ENCODE measurements at places on chromosomes 2 and 18.

GRCh38 chr18:79490626-79491041, 94.9 kb downstream of the NFATC1 start:
- DNase-seq, result no peak

GRCh38 chr2:27922842-27923241, 32.3 kb downstream of the BABAM2 start:
- no peak for DNase-seq

DNA sequence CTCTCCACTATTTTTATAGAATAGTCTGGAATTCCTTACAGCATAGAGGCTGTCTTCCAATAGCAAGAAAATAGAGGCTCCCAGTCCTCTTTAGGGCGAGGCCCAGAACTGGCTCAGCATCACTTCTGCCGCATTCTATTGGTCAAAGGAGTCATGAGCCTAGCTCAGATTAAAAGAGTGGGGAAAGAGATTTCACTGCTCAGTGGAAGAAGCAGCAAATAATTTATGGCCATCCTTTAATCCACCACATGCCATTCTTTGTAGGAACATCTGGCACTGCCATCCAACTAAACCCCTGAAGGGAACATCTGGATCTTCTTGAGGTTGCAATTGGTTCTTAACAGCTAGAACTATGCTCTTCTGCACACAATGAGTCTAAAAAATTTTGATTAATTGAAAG, 43.4 kb upstream of the NEUROD1 start:
- no peak for DNase-seq

DNA sequence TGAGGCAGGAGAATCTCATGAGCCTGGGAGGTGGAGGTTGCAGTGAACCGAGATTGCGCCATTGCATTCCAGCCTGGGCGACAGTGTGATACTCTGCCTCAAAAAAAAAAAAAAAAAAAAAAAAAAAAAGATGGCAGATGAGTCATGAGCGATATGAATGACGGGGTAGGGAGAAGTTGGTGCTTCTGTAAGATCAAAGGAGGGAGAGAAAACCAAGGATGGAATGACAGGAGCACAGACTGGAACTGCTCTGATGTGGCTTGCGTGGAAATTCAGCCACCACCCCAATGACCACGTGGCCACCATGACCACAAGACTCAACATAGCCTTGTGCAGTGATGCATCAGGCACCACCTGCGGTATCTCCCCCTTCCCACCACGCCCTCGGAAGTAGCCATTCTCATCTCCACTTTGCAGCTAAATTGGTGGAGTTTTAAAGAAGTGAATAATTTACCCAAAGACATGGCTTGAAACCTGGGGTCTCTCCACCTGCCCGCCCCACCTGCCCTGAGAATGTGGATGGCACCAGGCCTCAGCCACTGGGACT, 96.0 kb downstream of the ACKR3 start:
- no peak for DNase-seq

GRCh38 chr18:80198994-80199748, 48.1 kb downstream of the PARD6G start:
- DNase-seq, result no peak

DNA sequence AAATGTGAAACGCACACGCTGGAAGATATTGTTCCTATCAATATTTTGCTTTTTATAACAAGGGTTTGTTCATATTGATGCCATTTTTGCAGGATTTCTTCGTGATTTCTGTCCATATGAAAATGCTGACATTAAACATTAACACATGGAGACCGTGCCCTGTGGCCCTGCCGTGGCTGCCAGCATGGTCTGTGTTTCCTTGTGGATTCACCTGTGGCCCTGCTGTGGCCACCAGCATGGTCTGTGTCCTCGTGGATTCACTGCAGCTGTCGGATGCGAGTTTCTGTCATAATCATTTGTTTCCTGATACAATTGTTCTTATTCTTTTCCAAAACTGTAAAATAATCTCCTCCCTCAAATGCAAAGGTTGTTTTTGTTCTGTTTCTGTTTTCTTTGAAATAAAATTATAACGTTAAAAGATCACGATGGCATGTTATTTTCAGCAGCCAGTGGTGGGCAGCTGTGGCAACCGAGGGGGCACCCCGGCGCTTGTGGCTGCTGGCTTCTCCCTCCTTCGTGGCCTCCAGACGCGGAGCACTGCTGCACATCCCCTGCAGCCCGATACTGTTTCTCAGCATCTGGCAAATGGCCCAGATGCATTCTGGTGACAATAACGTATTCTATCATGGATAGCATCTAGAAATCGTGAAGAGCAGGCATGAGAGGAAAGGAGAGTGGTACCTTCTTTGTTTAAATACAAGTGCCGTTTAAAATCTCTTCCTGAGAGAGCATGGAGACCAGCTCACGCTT, 143.5 kb downstream of the PTGR3 start:
- DNase-seq, result no peak

- DNase-seq, result no peak
Measured at GRCh38 chr18:36025025-36025424, 42.3 kb downstream of the RPRD1A start.

GRCh38 chr2:172950565-172950964, 125.1 kb upstream of the MAP3K20 start:
- no peak for DNase-seq

DNA sequence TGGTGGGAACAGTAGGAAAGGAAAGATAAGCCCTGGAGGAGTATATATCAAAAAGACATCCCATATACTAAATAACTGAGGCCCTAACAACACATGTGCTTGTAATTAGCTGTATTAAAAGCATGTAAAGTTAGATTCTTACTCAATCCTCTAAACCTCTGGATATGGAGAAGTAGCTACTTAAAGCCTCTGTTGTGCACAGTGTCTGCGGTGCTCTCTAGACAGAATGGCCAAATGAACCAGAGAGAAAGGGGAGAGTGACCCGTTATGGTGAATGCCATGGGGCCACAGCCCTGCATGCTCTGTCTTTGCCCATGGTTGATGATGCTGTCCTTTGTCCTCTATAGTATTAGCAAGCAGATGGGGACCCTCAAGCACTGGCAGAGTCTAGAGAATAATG, 104.4 kb upstream of the SLC8A1 start:
- DNase-seq, result no peak

GRCh38 chr2:83191316-83191715, 1267.8 kb downstream of the SUCLG1 start:
- DNase-seq, result no peak

DNA sequence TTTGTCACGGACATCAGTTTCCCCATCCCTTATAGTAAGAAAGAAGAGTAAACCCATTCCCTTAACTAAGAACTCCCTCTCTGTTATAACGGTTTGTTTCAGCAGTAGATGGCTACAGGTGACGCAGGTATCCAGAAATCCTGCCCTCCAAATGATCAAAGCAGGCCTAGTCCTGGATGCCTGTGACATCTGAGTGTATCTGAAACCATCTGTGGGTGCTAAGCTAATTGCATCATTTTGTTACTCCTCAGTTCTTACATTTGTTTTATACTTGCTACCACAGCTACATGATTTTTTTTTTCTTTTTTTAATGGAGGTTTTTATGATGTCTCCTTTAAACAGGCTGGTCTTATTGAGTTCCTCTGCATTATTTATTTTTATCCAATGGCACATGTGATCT, 55.1 kb downstream of the AAK1 start:
- no peak for DNase-seq

DNA sequence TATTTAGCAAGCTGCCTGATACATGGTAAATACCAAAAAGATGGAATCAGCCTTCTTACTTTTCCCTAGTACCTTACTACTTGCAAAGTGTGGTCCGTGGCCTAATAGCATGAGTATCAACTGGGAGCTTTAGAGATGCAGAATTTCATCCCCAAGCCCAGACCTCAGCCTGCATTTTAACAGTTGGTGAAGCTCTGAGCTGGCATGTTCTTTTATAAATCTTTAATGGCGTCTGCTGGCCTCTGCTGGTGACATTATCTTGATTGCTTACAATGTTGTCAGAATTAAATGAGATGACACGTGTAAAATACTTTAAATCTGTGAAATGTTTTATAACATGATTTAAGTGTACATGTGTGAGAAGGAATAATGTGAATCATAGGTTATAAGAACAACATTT, 115.1 kb upstream of the NOSTRIN start:
- no peak for DNase-seq

GRCh38 chr2:194020155-194020554, 1636.9 kb upstream of the SLC39A10 start:
- no peak for DNase-seq

DNA sequence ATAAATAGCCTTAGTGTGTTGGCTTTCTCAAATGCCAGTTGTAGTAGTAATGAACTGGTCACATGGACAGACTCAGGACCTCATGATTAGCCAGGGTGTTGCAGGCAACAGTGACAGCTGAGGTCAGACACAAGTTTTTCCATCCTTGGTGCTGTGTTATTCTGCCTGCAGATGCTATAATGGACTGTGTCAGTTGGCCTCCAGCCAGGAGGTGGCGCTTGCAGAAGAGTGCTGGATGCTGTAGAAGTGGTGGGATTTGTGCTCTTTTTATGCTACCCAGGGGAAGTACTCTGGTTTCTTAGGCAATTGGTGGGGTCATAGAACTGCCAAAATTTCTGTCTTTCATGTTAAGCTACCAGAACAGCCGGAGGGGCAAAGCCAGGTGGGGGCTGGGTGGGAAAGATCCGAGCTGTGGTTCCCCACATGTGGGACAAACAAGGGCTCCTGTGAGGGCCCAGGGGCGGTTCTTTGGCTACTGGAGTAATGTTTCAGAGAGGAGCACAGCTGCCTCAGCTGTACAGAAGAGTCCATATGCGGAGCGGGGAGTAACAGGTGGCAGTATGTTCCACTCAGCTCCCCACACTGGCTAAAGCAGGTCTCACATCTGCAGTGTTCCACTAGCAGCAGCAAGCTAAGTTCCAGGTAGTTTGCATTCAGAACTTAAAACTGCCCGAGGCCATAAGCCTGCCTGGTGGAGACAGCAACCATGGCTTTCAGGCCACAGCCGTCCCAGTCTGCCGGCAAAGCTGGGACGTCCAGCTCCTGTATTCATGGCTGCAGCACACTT, 104.4 kb downstream of the GULP1 start:
- DNase-seq, result no peak

GRCh38 chr2:108920-109809, 62.9 kb upstream of the FAM110C start:
- no peak for DNase-seq

DNA sequence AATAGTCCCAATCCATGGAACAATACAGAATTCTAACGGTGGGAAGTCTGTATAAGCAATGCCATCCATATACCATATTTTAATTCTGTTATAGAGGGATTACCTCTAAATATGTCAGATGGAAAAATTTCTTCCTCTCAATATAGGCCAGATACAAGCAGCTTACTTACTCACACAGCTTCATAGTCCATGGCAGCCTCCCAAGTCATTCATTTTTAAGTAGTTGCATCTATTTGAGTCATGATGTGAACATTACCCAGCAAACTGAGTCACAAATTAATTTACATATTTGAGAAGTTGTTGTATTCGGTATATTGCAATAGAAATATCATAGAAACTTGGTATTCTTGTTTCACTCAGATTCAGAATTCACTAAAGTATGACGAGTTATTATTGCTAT, 20.3 kb downstream of the TBR1 start:
- no peak for DNase-seq

GRCh38 chr2:160110674-160111239, 48.3 kb upstream of the PLA2R1 start:
- DNase-seq, result no peak
